Central memory CD8-positive, alpha-beta T cell (primary cell): ENCODE measurements at places on chromosomes 7 and 10.

DNA sequence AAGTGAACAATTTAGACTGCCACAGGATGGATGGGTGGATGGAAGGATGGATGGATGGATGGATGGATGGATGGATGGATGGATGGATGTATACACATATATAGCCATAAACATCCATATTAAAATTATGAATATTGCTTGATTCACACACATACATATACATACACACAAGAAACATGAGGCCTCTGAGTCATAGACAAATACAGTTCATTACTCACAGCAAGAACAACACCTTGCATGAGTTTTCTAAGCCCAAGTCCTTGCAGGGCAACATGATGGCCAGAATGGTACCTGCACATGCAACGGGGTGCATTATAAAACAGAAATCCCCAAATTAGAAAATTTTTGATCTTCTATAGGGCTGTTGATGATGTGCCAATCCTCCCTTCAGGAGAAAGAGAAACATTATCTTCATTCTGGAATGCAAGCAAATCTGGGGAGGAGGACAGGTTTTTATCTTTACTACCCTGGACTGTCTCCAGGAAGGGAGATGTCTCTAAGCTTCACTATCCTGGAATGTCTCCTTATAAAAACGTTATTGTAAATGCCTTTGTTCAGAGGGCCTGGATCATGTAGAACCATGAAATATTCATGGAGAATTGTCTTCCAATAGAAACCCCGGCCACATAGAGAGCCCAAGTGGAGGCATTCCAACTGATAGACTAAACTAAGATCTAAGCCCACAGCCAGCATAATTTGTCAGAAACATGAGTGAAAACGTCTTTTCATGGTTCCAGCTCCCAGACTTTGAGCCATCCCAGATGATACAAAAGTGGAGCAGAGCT, 238.6 kb upstream of the LRRN3 start:
- H3K36me3 ChIP-seq: peaks cover 2% of the 10 kb centered on the region
- no peaks in the 10 kb centered on the region for H3K27me3 ChIP-seq
- H3K27ac ChIP-seq: no peak overlapping the region
- DNase-seq: no peak
- no peak overlapping the region for H3K4me3 ChIP-seq

GRCh38 chr7:104328296-104328969, at the start of gene LHFPL3:
LHFPL3 (plus strand) TSS chr7:104328603.
- H3K4me3 ChIP-seq: no peak within 1 kb of the TSS
- H3K27me3 ChIP-seq: peaks cover 61% of the 10 kb centered on the region
- no peak within 1 kb of the TSS for H3K27ac ChIP-seq
- no peaks in the 10 kb centered on the region for H3K36me3 ChIP-seq
- H3K4me1 ChIP-seq: no peaks in the 10 kb centered on the region

DNA sequence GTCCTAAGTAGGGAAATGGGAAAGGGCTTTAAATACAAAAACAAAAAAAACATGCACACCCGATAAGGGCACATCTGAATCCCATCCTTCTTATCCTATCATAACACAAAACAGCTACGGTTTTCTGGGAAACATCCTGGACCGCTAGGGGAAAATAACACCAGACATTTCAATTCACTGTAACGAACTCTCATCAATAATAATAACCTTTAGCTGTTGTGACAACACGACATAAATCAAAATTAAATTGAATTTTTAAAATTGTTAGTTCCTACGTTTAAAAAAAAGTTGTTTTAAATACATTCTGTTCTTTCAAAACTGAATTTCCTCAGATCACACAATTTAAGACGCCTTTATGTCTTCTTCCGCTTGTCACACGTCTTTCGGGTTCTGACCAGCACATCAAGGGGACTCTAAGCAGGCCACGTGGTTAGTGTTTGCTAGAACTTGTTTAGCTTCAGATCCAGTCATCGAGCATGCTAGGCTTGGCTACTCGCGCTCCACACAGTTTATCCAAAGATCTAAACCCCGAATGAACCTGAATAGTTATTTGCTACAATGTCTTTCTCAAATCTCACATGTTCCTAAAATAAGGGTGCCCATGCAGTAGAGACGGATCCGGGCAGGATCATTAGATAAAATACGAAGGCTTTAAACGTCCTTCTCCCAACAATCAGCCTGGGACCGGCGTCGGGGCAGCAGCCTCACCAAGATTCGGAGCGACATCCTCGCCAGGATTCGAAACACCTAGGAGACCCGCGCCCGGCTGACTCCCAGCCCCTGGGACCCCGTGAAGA, 839 bp downstream of the IKZF5 start:
- peaks cover 14% of the 10 kb centered on the region for H3K36me3 ChIP-seq
- peak; percentile 15 for DNase-seq
- H3K4me1 ChIP-seq: peaks cover 55% of the 10 kb centered on the region
- H3K27ac ChIP-seq: peak overlapping the region; percentile 99

DNA sequence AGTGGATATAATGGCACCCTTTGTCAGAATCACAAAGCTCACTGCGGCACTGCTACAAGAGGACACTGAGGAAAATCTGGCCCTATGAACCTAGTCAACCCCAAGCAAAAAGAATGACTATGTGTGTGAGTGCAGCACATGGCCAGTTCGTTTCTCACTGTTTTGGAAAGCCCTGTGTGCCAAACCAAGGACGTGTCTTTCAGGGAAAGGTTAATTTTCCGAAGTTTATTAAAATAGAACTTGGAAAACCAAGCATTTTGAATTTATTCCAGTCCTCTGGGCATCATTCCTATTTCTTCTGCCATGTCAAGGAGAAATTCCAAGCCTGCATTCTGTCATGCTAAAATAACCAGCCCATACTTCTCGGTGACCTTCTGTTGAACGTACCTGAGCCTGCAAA, 471.8 kb downstream of the PLXDC2 start:
- H3K36me3 ChIP-seq: no peaks in the 10 kb centered on the region
- H3K27me3 ChIP-seq: no peaks in the 10 kb centered on the region
- no peak overlapping the region for H3K27ac ChIP-seq
- H3K4me3 ChIP-seq: no peak overlapping the region

DNA sequence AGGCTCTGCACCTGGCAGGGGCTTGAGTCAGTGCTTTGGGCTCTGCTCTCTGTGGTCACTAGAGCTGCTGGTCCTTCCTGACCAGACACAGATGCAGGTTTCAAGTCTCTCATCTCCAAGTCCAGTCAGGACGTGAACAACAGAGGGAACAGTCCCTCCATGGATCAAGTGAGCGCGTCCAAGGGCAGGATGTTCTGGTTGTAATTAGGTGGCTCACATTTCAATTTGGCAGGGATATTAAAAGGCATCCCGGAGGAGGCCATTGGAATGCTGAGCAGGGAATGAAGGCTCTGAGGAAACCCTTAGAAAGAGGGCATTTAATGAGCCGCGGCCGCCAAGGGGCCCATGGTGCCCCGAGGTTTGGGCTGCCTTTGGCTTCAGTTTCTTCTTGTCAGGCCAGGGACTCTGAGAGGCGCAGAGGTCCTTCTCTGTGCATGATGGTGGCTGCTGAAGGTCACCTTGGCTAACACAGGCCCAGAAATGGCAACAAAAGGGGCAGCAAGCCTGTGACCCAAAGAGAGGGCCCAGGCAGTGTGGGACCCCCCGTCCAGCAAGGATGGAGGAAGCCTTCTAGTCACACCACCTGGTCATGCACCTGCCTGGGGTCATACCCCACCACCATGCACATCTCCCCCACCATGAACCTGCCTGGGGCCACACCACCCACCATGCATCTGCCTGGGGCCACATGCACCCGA, 30.7 kb upstream of the INPP5A start:
- no peak for DNase-seq
- no peaks in the 10 kb centered on the region for H3K4me1 ChIP-seq
- H3K4me3 ChIP-seq: no peak overlapping the region
- H3K27me3 ChIP-seq: no peaks in the 10 kb centered on the region
- H3K36me3 ChIP-seq: peaks cover 2% of the 10 kb centered on the region

GRCh38 chr10:124665980-124666379, 78.2 kb downstream of the FAM53B start:
- DNase-seq: no peak
- H3K27ac ChIP-seq: no peak overlapping the region
- H3K4me3 ChIP-seq: no peak overlapping the region
- no peaks in the 10 kb centered on the region for H3K27me3 ChIP-seq

DNA sequence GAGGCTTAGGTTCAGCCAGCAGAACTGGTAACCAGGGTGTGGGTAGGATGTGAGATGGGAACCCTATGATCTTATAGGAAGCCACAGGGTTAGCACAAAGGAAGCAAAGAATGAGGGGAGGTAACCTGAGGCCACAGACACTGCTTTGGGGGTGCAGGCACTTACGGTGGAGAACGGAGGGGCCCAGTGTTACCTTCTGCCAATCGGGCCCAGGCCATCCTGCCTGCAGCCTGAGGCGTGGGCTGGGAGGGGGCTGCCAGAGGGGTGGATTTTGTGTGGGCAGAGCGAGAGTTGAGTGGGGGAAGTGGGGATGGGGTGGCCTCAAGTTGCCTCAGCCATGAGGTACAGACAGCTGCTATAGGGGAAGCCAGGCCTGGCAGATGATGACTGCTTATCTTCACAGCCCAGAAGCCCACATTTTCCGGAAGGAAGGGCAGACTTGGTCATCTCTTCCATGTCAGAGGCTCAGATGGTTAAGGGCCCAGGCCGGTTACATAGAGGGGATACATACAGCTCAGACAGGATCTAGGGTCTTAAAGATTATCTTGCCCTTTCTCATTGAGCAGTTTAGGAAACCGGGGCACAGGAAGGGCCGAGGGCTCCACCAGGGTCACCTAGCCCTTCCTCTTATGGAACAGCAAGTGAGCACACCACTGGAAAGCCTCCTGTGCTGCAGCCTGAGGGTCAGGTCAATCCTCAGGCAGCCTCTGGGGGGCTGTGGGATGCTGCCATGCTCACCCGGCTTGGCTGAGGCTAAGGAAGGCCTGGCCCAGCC, 24.4 kb upstream of the VSIR start:
- no peak for DNase-seq
- H3K27me3 ChIP-seq: no peaks in the 10 kb centered on the region
- peaks cover 2% of the 10 kb centered on the region for H3K36me3 ChIP-seq
- no peak overlapping the region for H3K4me3 ChIP-seq
- H3K4me1 ChIP-seq: peaks cover 14% of the 10 kb centered on the region

GRCh38 chr10:7892146-7892545, 73.8 kb downstream of the TAF3 start:
- peaks cover 7% of the 10 kb centered on the region for H3K36me3 ChIP-seq
- DNase-seq: no peak
- no peaks in the 10 kb centered on the region for H3K27me3 ChIP-seq
- H3K4me3 ChIP-seq: no peak overlapping the region
- H3K4me1 ChIP-seq: peaks cover 47% of the 10 kb centered on the region

- no peaks in the 10 kb centered on the region for H3K36me3 ChIP-seq
- no peaks in the 10 kb centered on the region for H3K4me1 ChIP-seq
- H3K4me3 ChIP-seq: no peak overlapping the region
- no peak overlapping the region for H3K27ac ChIP-seq
- H3K27me3 ChIP-seq: no peaks in the 10 kb centered on the region
- DNase-seq: no peak
Observed at GRCh38 chr10:130491011-130491692, 355.0 kb downstream of the GLRX3 start.

DNA sequence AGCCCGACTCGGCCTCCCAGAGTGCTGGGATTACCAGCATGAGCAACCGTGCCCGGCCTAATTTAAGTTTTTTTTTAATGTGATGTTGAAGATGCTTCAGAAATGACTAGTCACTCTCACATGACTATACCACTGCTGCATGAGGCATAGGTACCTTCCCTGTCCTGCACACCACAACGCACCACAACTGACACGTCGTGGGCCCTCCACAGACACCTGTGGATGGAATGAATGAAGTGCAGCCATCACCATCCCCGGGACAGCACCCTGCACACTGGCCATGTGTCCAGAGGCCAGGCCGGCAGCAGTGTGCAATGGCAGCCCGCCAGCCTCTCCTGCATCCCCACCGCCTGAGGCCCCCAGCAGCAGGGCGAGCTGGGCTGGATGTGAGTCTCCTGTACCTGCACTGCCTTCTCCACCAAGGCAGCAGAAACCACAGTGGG, 55.1 kb downstream of the VOPP1 start:
- peaks cover 31% of the 10 kb centered on the region for H3K36me3 ChIP-seq
- H3K27me3 ChIP-seq: no peaks in the 10 kb centered on the region
- H3K4me1 ChIP-seq: peaks cover 73% of the 10 kb centered on the region
- peak overlapping the region; percentile 0 for H3K27ac ChIP-seq

GRCh38 chr7:155204744-155205367, 92.8 kb upstream of the INSIG1 start:
- peaks cover 32% of the 10 kb centered on the region for H3K4me1 ChIP-seq
- peaks cover 9% of the 10 kb centered on the region for H3K36me3 ChIP-seq
- H3K4me3 ChIP-seq: peak overlapping the region; percentile 81

DNA sequence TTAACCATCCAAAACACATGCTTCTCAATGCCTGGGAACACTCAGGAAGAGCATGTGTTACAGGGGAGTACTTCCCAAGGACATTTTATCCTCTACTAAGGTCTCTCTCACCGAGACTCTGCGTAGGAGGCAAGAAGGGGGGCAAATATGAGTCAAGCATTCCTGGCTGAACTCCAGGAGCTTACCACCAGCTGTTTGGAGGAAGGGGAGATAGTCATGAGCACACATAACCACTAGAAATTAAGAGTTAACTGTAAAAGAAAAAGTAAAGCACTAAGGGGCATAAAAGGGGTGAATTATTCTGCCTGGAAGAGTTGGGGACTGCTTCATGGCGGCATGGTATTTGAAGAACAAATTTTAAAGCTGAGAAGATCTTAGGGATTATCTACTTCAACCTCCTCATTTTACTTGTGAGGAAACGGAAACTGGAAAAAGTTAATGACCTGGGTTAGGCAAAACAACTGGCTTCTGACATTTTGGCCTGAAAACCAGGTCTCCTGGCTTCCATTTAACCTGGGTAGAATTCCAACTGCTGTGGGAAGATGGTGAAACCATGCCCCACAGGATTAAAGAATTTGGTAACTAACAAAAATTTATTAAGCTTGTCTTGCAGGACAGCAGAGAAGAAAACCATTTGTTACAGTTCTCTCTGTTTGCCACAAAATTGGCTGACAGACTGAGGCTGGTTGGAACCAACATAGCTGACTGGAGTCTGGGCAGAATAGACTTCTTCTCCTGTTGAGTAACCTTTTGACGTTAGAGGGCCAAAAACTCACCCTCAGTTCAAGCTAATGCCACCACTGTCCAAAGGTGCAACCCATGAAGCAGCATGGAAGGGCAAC, 85.5 kb downstream of the SLC25A13 start:
- H3K4me3 ChIP-seq: no peak overlapping the region
- DNase-seq: no peak
- H3K36me3 ChIP-seq: no peaks in the 10 kb centered on the region
- no peaks in the 10 kb centered on the region for H3K27me3 ChIP-seq

DNA sequence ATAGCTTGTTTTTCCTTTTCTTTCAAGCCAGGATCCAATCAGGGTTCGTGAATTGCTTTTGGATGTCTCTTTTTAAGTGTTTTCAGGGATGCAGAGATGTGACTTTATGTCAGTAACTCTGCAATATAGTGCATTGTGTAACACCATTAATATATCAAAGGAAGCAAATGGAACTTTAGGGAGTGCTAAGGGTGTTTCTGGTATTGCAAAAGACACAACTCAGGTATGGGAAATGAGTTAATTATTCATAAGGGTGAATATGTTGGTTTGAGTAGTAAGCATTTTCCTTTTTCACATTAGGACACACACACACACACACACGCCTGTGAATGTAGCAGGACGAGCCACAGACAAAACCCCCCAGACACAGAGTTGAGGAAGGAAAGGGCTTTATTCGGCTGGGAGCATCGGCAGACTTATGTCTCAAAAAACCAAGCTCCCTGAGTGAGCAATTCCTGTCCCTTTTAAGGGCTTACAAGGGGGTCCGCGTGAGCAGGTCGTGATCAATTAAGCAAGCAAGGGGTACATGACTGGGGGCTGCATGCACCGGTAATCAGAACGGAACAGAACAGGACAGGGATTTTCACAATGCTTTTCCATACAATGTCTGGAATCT, 31.8 kb upstream of the GSDME start:
- H3K4me1 ChIP-seq: peaks cover 4% of the 10 kb centered on the region
- H3K27ac ChIP-seq: no peak overlapping the region
- no peak overlapping the region for H3K4me3 ChIP-seq
- H3K27me3 ChIP-seq: no peaks in the 10 kb centered on the region
- no peak for DNase-seq
- H3K36me3 ChIP-seq: peaks cover 4% of the 10 kb centered on the region
